ENCODE measurements at places on chromosomes 1 and 21. TPM values are rescaled to one million over a fixed set of nuclear protein-coding genes. Genes with fewer than 3 reads are reported as not detected.

DNA sequence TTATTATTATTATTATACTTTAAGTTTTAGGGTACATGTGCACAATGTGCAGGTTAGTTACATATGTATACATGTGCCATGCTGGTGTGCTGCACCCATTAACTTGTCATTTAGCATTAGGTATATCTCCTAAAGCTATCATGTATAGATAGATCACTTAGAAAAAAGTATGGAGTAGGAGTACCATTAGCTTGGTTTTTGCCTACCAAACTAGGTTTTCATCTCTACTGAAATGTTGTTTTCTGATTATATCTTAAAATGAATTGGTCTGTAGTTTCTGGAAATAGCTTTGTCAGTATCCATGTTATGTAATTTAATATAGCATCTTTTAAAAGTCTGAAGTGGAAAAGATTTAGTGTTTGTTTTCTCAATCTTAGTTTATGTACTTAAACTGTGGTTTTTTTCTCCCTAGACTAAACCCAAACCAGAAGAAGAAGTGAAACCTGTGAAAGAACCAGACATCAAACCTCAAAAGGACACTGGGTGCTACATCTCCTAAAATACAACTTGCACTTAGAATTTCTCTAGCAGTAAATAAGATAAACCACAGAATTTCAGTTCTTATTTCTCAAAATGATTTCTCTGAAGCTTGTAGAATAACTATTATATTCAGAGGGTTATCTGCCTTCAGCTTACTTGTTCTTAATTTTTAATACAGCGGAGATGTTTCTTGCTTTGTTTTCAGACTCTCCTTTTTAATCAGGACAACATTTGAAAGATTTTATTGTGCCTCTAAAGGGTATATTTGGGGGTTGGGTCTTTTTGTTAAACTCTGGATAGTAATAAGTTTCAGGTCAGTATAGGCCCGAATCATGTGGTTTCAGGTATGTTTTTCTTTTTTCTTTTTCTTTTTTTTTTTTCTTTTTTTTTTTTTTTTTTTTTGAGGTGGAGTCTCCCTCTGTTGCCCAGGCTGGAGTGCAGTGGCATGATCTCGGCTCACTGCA is 4.5 kb upstream of the FAM177B start:
- DNase-seq, result no peak

GRCh38 chr1:6491480-6491962 is at the start of gene PLEKHG5:
PLEKHG5 (minus strand) TSS chr1:6491667; CDS start chr1:6477571, 14,096 bp downstream.
- no peak for DNase-seq

GRCh38 chr1:178271471-178271870 is 177.6 kb downstream of the RASAL2 start:
- no peak for DNase-seq

DNA sequence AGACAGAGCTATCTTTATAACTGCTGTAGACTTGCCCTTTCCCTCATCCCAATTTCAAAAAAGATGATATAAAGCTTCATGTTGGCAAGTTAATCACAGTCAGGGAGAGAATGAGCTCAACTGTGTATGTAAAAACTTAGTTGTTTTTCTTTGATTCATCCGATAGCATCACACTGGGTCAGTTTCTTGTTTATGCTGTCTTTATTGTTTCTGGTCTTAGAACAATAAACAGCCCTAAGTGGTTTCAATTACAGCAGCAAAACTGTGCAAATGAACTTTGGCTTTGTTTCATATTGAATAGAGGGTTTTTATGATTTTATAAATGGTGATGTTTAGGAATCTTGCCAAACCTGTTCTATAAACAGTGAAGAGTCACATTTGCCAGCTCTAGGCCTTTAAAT is 423.8 kb upstream of the CXADR start:
- DNase-seq, result no peak

- DNase-seq, result no peak
Observed at GRCh38 chr1:204319027-204319426, 40.7 kb downstream of the PLEKHA6 start.

DNA sequence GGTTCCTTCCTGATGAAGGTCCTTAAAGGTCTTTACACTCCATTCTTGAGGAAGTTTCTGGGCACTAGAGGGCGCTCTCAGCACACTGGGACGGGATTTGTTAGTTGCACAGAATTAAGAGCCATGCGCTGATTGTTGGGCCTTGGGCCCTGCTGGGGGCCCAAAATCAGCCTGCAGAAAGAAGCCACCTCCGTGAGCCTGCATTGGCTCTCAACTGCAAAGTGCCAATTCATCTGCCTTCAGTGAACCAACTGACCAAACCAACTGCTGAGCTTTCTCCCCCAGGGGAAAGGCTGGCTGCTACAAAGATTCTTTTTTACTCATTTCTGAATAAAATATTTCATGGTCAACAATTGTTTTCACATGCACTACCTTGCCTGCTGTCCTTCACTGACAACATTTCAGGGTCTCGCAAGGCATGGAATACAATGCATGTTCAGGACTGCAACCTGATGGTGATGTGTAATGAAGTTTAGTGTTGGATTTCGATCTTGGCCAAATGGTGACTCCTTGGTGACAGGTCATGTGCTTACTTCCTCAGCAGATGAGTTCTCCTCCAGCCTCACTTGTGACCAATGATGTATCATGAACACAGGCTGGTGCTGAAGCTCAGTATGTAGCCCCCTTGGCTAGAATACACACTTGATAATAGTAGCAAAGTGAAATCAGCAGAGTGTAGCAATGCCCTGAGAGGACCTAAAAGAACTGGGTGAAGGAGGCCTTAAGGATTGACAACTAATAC is 45.7 kb upstream of the PRDX6 start:
- peak; percentile 85 for DNase-seq

DNA sequence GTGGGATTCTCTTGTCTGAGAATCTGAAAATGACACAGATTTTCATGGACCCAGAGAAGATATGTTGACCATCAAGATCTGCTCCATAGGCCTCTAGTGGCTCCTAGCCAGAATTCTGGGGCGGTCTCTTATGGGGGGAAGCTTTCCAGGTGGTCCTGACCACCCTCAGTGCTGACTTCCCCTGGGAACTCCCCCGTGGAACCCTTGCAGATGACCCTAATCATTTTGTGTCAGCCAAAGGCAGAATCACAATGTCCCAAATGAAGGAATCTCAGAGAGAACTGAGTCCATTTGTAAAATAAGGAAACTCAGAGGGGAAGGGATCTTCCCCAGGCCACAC is 3.6 kb downstream of the HEYL start:
- DNase-seq, result no peak

NES gene
- total RNA-seq, result 164 TPM

DNA sequence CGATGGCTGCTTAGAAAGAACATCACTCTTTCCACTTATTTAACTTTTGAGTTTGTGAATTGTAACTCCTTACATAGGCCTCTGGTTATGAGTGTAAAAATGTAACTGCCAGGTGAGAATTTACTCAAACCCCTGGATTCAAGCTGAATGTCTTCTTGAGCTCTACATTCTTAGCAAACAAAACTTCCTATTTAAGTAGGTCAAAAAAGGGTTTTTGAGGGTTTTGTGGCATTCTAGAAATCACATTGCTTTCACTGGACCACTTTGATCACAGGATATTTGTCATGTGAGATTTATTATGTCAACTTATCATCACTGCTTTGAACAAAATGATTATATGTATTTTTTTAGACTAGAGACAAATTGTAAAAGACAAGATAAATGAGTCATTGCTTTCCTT is 5.7 kb downstream of the IL23R start:
- no peak for DNase-seq

FNDC10 gene
- total RNA-seq, result 3.6 TPM

DNA sequence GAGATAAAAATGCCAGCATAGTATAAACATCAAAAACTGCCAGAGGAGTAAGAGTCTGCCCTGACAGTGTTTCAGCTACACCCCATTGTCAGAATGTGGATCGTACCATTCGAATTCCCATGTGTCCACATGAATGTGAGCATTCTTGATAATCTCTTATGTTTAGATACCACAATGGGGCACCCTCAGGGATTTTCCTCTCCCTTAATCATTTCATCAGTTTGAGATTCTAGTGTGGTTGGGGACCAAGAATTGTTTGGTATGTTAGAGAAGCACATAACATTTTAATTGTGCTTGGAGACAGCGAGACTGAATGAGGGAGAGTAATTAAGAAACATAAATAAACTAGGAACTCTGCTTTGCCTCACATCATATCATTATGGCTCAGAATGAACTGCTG is 120.2 kb downstream of the ZC3H11B start:
- DNase-seq, result no peak

RIPK4 gene
- total RNA-seq, result 0.11 TPM

GRCh38 chr21:42565886-42566523 is 52.4 kb downstream of the SLC37A1 start:
- DNase-seq, result no peak

NCDN gene
- total RNA-seq, result 26.1 TPM

GRCh38 chr1:114902343-114902742 is 47.7 kb downstream of the SYCP1 start:
- no peak for DNase-seq

DNA sequence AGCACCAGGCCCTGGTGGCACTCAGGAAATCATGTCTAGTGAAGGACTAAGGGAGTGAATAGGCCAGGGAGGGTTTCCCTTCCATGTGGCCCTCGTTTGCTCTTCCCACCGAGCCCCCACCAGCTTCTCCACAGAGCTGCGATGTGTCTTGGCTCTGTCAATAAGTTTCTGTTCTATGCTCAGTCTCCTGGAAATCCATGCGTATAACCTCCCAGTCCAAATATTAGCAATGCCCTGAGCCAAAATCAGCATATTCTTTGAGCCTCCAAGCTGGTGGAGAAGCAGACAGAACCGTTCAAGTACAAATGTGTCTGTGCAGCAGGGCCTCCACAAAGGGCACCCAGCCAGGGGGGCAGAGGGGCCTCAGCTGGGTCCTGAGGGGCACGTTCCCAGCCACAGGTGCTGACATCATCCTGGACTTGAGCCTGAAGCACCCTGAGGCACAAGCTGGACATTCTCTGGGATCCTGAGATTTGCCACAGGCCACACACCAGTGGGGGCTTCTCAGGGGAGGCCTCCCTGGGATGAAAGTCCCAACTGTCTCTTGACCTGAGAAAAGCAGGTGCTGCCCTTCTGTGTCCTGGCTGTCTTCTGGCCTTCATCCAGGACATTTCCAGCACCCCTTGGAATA is 350.5 kb upstream of the VAMP3 start:
- DNase-seq, result no peak

DNA sequence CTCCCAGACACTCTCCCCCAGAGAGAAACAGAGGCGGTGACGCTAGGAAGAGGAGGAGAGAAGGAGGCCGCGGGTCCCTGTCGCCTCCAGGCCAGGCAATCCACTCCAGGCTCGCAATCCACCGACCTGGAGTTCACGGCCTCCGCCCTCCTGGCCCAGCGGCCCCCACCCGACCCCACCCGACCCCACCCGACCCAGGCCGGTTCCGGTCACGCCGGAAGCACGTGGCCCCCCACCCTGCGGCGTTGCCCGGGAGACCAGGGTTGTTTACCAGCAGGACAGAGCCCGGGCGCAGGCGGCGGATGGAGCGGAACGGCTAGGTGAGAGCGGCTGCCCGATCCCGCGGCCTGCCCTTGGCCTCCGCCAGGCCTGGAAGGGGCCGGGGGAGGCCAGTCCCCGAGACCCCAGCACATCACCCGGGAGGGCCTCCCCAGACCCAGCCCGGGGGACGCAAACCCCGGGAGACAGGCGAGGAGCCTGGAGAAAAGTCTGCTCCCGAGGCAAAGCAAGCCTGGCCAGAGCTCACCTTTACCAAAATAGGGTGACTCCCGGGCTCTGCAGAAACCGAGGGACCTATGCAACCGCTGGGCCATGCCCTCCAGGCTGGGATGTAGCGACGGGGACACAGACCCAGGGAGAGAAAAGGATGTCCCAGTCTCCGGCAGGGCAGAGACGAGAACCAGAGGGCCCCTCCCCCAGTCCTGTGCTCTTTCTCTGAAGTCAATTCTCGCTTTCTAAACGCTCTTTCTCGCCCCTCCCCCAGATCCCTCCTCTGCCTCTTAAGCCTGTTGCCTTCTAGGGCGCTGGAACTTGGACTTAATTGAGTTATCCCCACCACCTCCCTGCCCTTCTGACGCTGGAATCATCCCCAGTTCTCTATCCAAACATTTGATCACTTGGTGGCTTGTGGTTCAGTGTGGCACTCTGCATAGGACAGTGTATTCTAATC is at the start of the genes PLA2G2C and UBXN10:
TSS of gene PLA2G2C (minus strand) at position 685 of the 949 bp plus-strand sequence. CDS start 9,155 bp downstream, outside the sequence.
TSS of gene UBXN10 (plus strand) at position 263 of the 949 bp plus-strand sequence. CDS start 4,466 bp downstream, outside the sequence.
- DNase-seq, result peak; percentile 59

SOD1 gene
- 421 TPM for total RNA-seq

DNA sequence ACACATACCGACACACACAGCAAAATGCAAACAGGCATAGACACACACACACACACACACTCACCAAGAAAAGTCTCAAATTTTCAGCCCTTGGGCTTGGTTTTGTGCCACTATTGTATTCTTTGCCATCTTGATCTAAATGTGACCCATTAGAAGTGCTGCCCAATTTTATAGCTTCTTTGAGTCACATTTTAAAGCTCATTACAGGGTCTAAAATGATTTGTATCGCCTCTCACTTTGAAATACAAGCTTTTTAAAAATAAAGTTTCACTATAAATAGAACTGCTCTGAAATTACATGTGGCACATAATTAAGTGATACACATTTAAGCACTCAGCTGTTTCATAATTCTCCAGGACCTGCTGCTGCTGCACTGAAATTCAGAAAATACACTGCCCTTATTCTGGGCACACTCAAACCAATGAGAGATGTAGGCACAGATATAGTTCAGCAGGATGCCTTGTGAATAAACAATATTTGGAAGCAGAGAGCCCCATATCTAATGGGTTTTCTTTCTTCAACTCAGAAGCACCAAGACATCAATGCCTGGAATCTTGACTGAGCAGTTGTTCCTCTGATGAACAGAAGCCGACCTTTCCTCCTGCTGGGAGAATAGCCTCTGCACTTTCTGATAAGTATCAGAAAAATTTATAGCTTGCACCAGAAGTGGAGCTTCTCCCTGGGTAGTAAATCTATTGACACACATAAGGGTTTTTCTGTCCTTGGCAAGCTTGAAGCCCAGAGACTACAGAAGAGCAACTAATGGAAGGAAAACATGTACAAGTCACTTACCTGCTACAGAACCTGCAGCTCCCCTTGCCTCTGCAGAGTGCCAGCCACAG is 37.0 kb upstream of the PLPPR4 start:
- no peak for DNase-seq

DNA sequence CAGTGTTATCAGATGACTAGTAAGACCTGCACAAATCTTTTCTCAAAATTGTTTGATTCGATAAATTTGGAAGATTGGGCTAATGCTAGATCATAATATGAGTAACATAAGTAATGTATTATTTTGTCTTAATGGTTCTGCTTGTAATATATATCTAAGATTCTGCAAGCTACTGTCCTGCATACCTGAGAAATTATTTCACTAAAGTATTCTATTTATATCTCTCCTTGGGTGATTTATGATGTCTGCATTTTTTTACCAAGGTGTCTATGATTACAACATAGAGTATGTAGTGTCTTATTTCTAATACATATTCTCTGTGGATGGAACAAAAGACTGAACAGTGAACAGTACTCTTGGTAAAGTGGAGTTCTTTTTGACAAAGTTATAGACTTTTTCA is 166.6 kb downstream of the CLEC20A start:
- DNase-seq, result no peak

- DNase-seq, result no peak
Observed at GRCh38 chr1:7847599-7847998, 5.3 kb downstream of the UTS2 start.

DNA sequence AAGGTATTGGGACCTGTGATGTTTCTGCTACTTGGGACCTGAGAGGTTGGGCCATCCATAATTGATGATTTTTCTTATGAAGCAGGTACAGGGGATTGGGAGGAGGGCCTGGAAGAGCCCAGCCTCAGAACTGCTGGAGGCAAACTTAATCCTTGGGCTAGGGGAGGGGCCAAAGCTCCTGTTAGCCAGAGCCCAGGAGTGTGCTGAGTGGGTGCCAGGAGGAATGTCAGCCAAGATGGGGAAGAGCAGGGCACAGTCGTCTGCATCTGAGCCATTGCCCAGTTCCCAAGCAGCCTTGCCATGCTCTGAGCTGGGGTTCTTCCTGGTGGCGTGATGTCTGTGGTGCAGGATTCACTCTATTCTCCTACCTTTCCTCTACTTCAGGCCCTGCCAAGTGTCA is 5.8 kb downstream of the MAPKAPK2 start:
- DNase-seq, result peak; percentile 74
